ENCODE measurements at places on chromosomes 13 and 19. TPM values are rescaled to one million over a fixed set of nuclear protein-coding genes. Genes with fewer than 3 reads are reported as not detected.
A peak's percentile ranks its signal among the peaks of the same experiment; 100 is the strongest.

TEX101 gene
- not detected for total RNA-seq

STARD13 gene
- total RNA-seq, result 25.3 TPM

LYPD3 gene
- total RNA-seq, result 0.49 TPM

MISP gene
- total RNA-seq, result 0.09 TPM

PTH2 gene
- not detected for total RNA-seq

LRP3 gene
- 20.8 TPM for total RNA-seq

ZNF414 gene
- total RNA-seq, result 2.8 TPM

RXFP2 gene
- total RNA-seq, result not detected

STOML3 gene
- 0.04 TPM for total RNA-seq

ZNF296 gene
- 0.13 TPM for total RNA-seq

ANKRD27 gene
- total RNA-seq, result 11.6 TPM

ATXN8OS gene
- not detected for total RNA-seq

KIR3DL1 gene
- not detected for total RNA-seq

- no peak overlapping the region for H3K4me3 ChIP-seq
- no peak overlapping the region for H3K27ac ChIP-seq
- H3K4me1 ChIP-seq, result peaks cover 26% of the 10 kb centered on the region
- H3K36me3 ChIP-seq, result no peaks in the 10 kb centered on the region
- peak; percentile 46 for DNase-seq
These were observed 89.3 kb upstream of the C1QTNF9B start for GRCh38 chr13:23986619-23987018.

GRCh38 chr19:49637821-49638738 is 1.9 kb downstream of the RRAS start:
- H3K36me3 ChIP-seq, result peaks cover 4% of the 10 kb centered on the region
- peaks cover 65% of the 10 kb centered on the region for H3K4me1 ChIP-seq
- peaks cover 13% of the 10 kb centered on the region for H3K27me3 ChIP-seq
- peak overlapping the region; percentile 27 for H3K4me3 ChIP-seq
- peak overlapping the region; percentile 64 for H3K27ac ChIP-seq

DNA sequence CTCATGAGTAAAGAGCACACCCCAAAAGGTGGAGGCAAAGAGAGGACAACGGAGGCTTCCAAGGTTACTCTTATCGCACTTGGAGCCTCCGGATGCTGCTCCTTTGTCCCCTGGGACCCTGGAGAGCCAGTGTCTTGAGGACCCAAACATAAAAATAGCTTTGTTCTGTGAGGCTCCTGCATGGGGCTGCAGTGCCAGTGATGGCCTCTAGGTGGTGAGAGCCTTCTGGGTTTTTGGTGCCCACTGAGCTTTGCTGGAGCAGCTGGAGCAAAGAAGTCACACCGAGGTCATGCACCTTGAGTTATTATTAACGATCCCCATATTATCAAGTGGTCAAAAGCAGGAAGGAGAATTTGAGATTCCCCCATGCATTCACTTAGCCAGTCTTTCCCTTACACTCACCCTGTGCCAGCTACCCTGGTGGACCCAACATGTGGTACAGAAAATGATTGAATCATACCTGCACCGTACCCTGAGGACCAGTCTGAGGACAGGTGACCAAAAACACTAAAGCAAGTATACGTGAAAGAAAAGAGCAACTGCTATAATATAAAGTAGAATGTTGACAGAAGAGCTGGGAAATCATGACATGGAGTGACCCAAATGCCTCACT is 41.5 kb downstream of the ZNF682 start:
- H3K36me3 ChIP-seq, result no peaks in the 10 kb centered on the region
- DNase-seq, result peak; percentile 8
- no peak overlapping the region for H3K4me3 ChIP-seq
- H3K4me1 ChIP-seq, result no peaks in the 10 kb centered on the region
- H3K27ac ChIP-seq, result no peak overlapping the region
- no peaks in the 10 kb centered on the region for H3K27me3 ChIP-seq

DNA sequence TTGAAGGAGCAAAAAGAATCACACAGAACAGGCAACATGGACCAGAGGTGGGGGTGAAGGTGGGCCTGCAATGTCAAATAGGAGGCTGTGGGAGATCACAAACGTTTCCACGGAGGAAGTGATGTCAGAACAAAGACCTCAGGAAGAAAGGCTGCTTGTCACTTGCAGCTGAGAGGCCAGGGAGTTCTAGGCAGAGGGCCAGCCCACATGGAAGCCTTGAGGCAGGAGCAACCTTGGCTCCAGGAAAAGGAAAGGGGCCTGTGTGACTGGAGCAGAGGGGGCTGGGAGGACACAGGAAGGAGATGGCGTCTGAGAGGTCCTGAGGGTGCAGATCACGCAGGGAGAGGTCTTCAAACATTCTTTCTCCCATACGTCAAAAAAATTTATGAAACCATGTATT is 16.3 kb downstream of the ZNF160 start:
- H3K36me3 ChIP-seq, result peaks cover 70% of the 10 kb centered on the region
- H3K27ac ChIP-seq, result peak overlapping the region; percentile 74
- H3K4me1 ChIP-seq, result no peaks in the 10 kb centered on the region
- DNase-seq, result peak; percentile 84

GRCh38 chr13:40624383-40624782 is 42.1 kb downstream of the FOXO1 start:
- H3K4me3 ChIP-seq, result no peak overlapping the region
- H3K4me1 ChIP-seq, result no peaks in the 10 kb centered on the region
- H3K27ac ChIP-seq, result no peak overlapping the region
- H3K27me3 ChIP-seq, result no peaks in the 10 kb centered on the region

- H3K4me3 ChIP-seq, result no peak overlapping the region
- H3K27me3 ChIP-seq, result no peaks in the 10 kb centered on the region
- no peak for DNase-seq
- no peak overlapping the region for H3K27ac ChIP-seq
These were observed 5.3 kb downstream of the DYRK1B start for GRCh38 chr19:39828654-39829032.

GRCh38 chr13:111482126-111482525 is 161.7 kb downstream of the TEX29 start:
- peaks cover 16% of the 10 kb centered on the region for H3K27me3 ChIP-seq
- no peak overlapping the region for H3K27ac ChIP-seq
- peaks cover 5% of the 10 kb centered on the region for H3K4me1 ChIP-seq
- H3K4me3 ChIP-seq, result no peak overlapping the region
- no peak for DNase-seq
- H3K36me3 ChIP-seq, result no peaks in the 10 kb centered on the region

GRCh38 chr13:76912476-76912875 is 26.3 kb upstream of the KCTD12 start:
- no peaks in the 10 kb centered on the region for H3K27me3 ChIP-seq
- no peak for DNase-seq
- no peaks in the 10 kb centered on the region for H3K36me3 ChIP-seq

DNA sequence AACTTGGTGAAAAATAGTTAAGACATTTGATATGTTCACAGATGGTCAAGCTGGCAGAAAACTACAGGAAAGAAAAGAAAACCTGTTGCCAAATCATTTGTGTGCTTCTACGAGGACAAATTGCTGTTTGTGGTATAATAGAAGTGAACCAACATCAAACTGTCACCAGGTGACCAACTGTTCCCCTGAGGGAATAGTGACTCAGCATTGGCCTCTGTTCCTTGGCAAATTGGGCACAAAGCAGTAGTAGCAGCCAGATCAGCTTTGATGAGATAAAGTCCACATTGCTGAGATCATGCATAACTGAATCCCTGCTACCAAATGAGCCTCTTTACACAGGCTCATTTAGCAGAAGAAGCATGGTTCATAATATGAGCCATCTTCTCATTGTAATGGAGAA is 103.5 kb downstream of the POSTN start:
- no peaks in the 10 kb centered on the region for H3K27me3 ChIP-seq
- DNase-seq, result peak; percentile 54
- H3K4me3 ChIP-seq, result no peak overlapping the region
- H3K27ac ChIP-seq, result no peak overlapping the region
- H3K4me1 ChIP-seq, result peaks cover 5% of the 10 kb centered on the region

- DNase-seq, result no peak
- H3K4me1 ChIP-seq, result peaks cover 12% of the 10 kb centered on the region
- H3K27me3 ChIP-seq, result no peaks in the 10 kb centered on the region
- peaks cover 44% of the 10 kb centered on the region for H3K36me3 ChIP-seq
- H3K27ac ChIP-seq, result no peak overlapping the region
These were observed 5.7 kb downstream of the ZNF574 start for GRCh38 chr19:42081584-42082203.

DNA sequence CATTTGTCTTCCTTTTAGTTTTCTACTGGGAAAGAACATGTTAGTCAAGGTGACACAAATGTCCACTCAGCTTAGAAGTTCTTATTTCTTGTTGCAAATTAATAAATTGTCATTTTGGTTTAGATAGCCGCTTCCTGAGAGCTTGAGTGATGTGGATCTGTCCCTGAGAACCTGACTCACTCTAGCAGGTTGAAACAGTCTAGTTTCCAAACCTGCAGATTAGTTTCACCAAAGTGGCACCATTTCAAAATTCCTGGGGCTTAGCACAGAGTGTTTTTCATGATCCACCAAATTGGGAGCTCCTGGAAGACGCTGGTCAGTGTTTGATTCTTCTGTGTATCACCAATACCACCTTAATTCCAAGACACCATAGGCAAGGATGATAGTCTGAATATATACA is 119.4 kb upstream of the TSC22D1 start:
- H3K4me1 ChIP-seq, result peaks cover 3% of the 10 kb centered on the region
- no peak for DNase-seq
- no peaks in the 10 kb centered on the region for H3K36me3 ChIP-seq
- H3K27me3 ChIP-seq, result no peaks in the 10 kb centered on the region

- peaks cover 43% of the 10 kb centered on the region for H3K4me1 ChIP-seq
- no peak overlapping the region for H3K4me3 ChIP-seq
- peaks cover 8% of the 10 kb centered on the region for H3K36me3 ChIP-seq
- no peaks in the 10 kb centered on the region for H3K27me3 ChIP-seq
- H3K27ac ChIP-seq, result no peak overlapping the region
These were observed 1.7 kb upstream of the BCAM start for GRCh38 chr19:44807162-44807561.

DNA sequence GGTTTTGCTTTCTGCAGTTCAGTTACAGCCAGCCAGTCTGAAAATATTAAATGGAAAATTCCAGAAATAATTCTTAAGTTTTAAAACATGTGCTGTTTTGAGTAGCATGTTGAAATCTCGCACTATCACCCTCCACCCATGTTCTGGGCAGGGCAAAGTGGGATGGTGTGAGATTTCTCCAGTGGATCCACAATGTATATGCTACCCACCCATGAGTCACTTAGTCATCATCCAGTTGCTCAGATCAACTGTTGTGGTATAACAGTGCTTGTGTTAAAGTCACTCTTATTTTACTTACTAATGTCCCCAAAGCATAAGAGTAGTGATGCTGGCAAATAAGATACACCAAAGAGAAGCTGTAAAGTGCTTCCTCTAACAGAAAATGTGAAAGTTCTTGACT is 56.4 kb downstream of the CYSLTR2 start:
- H3K27ac ChIP-seq, result no peak overlapping the region
- H3K4me3 ChIP-seq, result no peak overlapping the region
- H3K27me3 ChIP-seq, result no peaks in the 10 kb centered on the region
- no peaks in the 10 kb centered on the region for H3K36me3 ChIP-seq
- no peak for DNase-seq

GRCh38 chr13:108621462-108621861 is 7.9 kb upstream of the MYO16 start:
- H3K27me3 ChIP-seq, result no peaks in the 10 kb centered on the region
- no peaks in the 10 kb centered on the region for H3K4me1 ChIP-seq
- DNase-seq, result no peak
- no peak overlapping the region for H3K4me3 ChIP-seq
- H3K36me3 ChIP-seq, result no peaks in the 10 kb centered on the region

GRCh38 chr13:24306632-24307031 is 2.7 kb upstream of the C1QTNF9 start:
- no peak overlapping the region for H3K27ac ChIP-seq
- no peak overlapping the region for H3K4me3 ChIP-seq
- H3K4me1 ChIP-seq, result no peaks in the 10 kb centered on the region
- H3K36me3 ChIP-seq, result no peaks in the 10 kb centered on the region

- no peak overlapping the region for H3K4me3 ChIP-seq
- peaks cover 12% of the 10 kb centered on the region for H3K36me3 ChIP-seq
- no peaks in the 10 kb centered on the region for H3K27me3 ChIP-seq
- no peak overlapping the region for H3K27ac ChIP-seq
These were observed 249.8 kb downstream of the DCLK1 start for GRCh38 chr13:35881360-35881759.

GRCh38 chr19:19543640-19544039 is 5.6 kb downstream of the CILP2 start:
- no peak overlapping the region for H3K4me3 ChIP-seq
- H3K27me3 ChIP-seq, result peaks cover 42% of the 10 kb centered on the region
- H3K4me1 ChIP-seq, result peaks cover 19% of the 10 kb centered on the region
- DNase-seq, result no peak

- no peak for DNase-seq
- H3K27me3 ChIP-seq, result no peaks in the 10 kb centered on the region
- no peak overlapping the region for H3K27ac ChIP-seq
- no peaks in the 10 kb centered on the region for H3K4me1 ChIP-seq
These were observed 6.3 kb downstream of the TEX101 start for GRCh38 chr19:43420954-43421353.

GRCh38 chr13:82664183-82664582 is 1218.1 kb downstream of the SLITRK1 start:
- no peaks in the 10 kb centered on the region for H3K27me3 ChIP-seq
- DNase-seq, result no peak
- H3K4me1 ChIP-seq, result no peaks in the 10 kb centered on the region
- no peaks in the 10 kb centered on the region for H3K36me3 ChIP-seq

GRCh38 chr13:113466383-113466782 is 13.1 kb upstream of the ADPRHL1 start:
- H3K4me3 ChIP-seq, result no peak overlapping the region
- no peaks in the 10 kb centered on the region for H3K4me1 ChIP-seq
- no peak for DNase-seq
- no peak overlapping the region for H3K27ac ChIP-seq

DNA sequence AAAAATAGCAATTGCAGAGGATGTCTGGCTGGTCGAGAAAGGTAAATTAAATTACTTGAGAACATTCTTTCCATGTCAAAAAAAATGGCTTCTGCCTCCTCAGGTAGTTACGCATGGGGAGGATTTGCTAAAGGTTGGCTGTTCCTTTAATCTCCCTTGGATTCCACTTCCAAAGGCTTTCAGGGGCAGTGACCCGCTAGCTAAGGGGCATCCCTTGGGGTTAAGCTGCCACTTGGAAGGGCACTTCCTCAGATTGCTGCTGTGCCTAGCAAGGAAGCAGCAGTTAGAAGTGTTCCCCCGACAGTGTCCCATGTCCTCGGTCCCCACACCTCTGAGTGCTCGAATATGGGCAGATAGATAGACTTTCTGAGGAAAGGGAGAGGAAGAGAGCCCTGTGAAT is 108.5 kb downstream of the RGCC start:
- H3K36me3 ChIP-seq, result peaks cover 4% of the 10 kb centered on the region
- H3K4me1 ChIP-seq, result peaks cover 32% of the 10 kb centered on the region
- no peak overlapping the region for H3K27ac ChIP-seq
- H3K4me3 ChIP-seq, result no peak overlapping the region
- no peak for DNase-seq

- no peaks in the 10 kb centered on the region for H3K36me3 ChIP-seq
- H3K4me3 ChIP-seq, result no peak overlapping the region
- no peak for DNase-seq
- H3K27ac ChIP-seq, result peak overlapping the region; percentile 62
- peaks cover 1% of the 10 kb centered on the region for H3K4me1 ChIP-seq
These were observed 4.8 kb downstream of the LSR start for GRCh38 chr19:35253316-35254286.

- peak within 1 kb of the TSS; percentile 94 for H3K27ac ChIP-seq
- peaks cover 11% of the 10 kb centered on the region for H3K36me3 ChIP-seq
- peak; percentile 94 for DNase-seq
- H3K4me1 ChIP-seq, result peaks cover 39% of the 10 kb centered on the region
These were observed at the start of gene ZNF556 for GRCh38 chr19:2867025-2867991. Gene ZNF556, plus strand, starts transcription at chr19:2867335. Its CDS starts 87 bp downstream, at chr19:2867422.
